ENCODE measurements at places on chromosomes 3 and 15.
A peak's percentile ranks its signal among the peaks of the same experiment; 100 is the strongest.

GRCh38 chr3:81752604-81753003 lies 8.8 kb downstream of the GBE1 start:
- no peak for DNase-seq

GRCh38 chr3:189836795-189837194 lies 205.6 kb downstream of the TP63 start:
- no peak for DNase-seq

- no peak for DNase-seq
These were observed 82.6 kb downstream of the LRRK1 start for GRCh38 chr15:101001796-101002195.

DNA sequence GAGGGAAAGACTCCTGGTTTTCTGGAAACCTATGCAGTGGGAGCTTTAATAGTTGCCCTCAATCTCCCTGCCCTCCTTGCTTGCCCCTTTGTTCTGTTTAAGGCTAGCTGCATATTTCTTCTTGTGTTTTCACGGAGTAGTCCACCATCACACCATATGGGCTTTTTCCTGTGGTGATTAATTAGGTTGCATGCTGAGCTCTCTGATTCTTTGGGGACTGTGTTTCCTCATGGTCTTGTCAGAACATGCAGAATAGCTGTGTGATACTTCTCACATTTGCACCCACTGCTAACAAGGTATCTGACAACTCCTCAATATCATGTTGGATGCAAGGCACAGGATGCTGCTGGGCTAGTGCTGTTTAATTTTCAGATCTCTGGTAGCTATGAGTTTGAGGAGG lies 139.6 kb downstream of the PTPRG start:
- DNase-seq: no peak

GRCh38 chr3:62995119-62995518 lies 119.9 kb upstream of the CADPS start:
- no peak for DNase-seq

GRCh38 chr3:32391643-32392535 lies at the start of gene CMTM7:
CMTM7 (plus strand) TSS chr3:32391853; CDS start chr3:32391907, 54 bp downstream.
- DNase-seq: peak; percentile 74

- no peak for DNase-seq
These were observed 14.3 kb downstream of the KLHL6 start for GRCh38 chr3:183541235-183541655.

DNA sequence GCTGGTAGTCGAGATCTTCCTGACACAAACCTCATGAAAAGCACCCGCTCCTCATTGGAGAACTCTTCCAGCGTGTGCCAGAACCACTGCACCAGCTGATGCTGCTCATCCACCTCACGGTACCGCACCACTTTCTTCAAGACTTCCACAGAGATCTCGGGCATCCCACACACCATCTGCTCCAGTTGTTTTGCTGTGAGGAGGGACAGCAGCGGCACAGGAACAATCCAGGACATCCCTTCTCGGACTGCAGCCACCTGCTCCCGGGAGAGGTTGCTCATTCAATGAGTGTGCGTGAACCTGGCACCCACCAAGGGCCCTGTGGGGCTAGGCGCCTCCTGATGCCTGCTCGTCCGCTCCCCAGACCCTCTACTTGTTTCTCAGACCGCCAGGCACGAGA lies 15.1 kb downstream of the FBXL22 start:
- DNase-seq: no peak

DNA sequence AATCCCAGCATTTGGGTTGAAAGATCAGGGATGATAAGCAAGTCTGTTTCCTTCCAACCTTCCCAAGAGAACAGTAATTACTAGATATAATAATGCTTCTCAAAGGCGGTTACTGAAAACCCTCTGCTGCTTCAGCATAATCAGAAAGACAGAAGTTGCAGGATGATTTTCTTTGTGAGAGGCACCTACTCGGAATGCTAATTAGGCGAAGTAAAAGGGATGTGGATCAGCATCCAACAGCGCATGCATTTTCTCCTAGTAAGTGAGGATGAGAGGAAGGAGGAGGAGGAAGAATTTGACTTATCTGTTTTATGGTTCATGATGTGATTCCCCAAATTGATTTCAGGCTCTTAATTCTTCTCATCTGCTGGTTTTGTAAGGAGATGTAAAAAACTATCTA lies 118.0 kb downstream of the CACNA2D3 start:
- DNase-seq: no peak

- DNase-seq: no peak
These were observed 55.2 kb downstream of the TIPARP start for GRCh38 chr3:156729460-156730179.

DNA sequence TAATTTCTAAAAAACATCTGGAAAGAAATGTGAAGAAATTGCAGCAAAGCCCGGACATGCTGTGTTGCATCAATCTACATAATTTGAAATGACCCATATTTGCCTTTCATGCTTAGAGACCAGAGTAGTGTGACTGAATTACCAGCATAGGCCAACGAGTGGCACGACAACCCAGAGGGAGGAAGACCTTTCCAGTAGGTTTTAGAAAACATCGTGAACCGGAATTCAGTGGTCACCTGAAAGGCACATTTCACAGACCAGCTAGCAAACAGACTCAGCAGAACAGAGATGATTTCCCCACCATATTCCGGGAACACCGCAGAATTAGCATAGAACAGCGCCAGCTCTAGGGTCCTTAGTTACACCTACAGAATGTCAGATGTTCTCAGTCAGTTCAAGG lies 620.0 kb upstream of the ZNF385D start:
- DNase-seq: no peak

GRCh38 chr15:77573802-77574201 lies 58.9 kb downstream of the LINGO1 start:
- no peak for DNase-seq

DNA sequence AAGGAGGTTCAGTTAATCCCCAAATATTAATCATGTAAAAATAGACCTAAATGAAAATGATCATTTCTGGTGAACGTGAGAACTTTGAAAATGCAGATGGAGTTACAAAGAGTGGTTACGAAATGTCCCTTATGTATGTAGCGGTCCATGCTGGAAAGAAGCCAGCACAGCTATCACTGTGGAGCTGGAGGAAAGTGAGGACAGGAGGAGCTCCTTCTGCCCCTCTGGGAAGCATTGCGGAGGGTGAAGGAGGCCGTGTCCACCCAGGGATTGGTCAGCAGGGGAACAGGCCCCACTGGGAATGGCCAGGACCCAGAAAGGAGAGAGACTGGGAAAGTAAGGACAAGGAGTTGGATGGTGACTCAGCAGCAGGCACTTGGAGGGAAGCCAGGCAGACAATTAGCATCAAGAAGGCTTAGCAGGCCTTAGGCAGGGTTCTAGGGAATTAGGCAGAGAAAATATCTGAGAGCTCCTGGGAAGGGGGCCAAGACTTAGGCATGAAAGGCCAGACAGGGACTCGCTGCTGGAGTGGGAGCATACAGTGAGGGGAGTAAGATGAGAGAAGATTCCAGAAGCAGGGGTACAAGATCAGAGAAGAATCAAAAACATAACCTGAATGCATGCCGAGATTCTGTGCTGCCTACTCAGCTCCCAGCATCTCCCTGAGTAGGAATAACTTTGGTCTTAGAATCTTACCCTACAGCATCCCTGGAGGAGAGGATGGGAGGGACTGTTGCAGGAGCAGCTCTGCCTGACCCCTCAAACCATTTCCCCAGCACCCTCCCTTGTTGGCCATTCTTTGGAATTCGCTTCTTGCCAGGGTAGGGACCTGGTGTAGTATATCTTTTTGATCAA lies 171.0 kb upstream of the UMPS start:
- DNase-seq: no peak

DNA sequence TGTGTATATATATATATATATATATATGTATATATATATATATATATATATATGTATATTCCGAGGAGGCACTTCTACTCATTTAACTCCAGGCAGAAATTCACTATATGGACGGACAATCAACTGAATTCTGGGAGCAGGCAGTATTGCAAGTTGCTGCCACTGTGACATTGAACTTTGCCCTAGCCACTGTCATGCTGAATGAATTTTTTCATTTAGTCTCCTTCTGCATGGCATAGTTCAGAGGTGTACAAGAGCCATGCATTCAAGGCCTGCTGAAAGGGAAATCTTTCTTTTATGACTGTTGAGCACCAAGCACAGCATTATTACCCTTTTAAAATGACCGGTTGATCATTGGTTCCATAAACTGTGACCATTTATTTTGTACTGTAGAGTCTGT lies 176.2 kb upstream of the THRB start:
- DNase-seq: no peak

GRCh38 chr3:16849795-16850194 lies 35.0 kb upstream of the PLCL2 start:
- no peak for DNase-seq

GRCh38 chr15:89790661-89791060 lies 14.5 kb downstream of the MESP2 start:
- DNase-seq: no peak

DNA sequence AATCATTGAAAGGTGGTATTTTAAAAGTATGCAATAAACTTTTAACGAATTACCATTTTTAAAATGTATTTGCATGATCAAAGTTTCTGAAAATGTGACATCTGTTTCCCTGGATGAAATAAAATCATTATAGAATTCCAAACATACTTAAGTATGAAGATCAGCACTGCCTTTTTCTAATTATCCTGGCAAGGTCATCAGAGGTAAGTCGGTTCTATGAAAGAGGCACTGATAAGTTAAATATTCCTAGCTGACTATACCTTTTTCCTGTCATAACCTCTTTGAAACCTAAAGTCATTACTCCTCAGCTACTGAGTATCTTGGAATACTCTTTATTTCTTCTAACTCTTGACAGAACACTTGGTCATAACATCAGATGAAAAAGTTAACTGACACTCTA lies 406.1 kb upstream of the ALCAM start:
- no peak for DNase-seq

DNA sequence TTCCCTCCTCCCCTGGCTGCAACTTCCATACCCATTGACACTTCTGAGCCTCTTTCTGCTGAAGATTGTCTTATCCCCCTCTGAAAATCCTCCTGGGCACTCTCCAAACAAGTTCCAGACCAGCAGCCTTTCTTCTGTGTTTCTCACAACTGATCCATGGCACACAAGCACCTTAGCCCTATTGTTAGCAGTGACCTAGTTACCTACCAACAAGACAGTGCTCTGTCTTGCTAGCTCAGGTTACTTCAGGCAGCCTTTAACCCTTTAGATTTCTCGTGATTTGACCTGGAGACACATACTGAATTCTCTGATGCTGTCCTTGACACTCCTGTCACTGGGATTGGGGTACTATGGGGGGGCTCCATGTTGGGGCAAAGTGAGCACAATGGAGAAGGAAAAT lies 82.1 kb downstream of the GTF2E1 start:
- DNase-seq: no peak

GRCh38 chr3:12388185-12388584 lies 96.1 kb upstream of the TSEN2 start:
- DNase-seq: no peak

DNA sequence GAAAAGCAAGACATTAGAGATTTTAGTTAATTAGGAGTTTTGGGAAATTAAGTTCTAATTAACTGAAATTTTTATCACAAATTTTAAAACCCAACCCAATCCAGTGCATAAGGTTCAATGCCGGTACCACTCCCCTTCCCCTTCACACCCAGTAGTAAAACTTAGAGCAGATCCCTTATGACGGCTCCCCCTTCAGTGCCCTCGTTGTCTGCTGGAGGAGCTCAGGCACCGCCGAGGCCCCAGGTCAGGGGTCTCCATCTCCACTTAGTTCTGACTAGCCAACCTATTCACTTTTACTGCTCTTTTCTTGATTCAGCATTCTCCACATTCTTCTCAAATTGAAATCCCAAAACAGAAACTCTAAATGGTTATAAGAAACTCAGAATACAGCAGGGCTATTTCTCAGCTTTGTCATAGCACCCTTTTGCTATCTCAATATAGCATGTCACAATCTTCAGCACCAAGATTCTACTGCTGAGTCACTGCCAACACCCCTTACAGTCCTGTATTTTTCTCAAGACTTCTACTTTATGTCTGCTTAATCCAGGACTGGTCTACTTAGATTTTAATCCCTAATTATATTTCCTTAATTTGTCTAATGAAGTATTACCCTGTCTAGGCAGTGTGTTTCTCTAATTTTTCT lies 39.8 kb downstream of the TUBGCP4 start:
- no peak for DNase-seq

DNA sequence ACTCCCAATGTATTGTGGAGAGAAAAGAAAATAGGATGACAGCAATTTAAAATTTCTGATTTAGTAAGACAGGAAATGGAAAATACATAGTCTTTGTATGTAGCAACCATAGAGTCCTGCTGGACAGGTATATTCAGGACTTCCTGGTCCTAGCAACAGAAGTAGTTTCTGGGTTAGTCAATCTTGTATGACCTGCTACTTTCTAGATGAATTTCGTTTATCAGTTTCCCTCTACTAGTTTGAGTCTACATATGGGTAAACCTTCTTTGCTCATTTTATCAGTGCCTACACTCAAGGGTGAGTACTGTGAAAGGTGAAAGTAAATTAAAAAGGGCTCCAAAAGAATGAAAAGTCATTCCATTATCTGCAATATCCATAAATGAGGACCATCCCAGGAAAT lies 309.8 kb downstream of the UNC13C start:
- no peak for DNase-seq

- DNase-seq: no peak
These were observed 79.1 kb downstream of the SMAD6 start for GRCh38 chr15:66780973-66781718.

- no peak for DNase-seq
These were observed 311.0 kb downstream of the WDR72 start for GRCh38 chr15:53448232-53449015.

GRCh38 chr3:23619705-23620637 lies 185.8 kb upstream of the UBE2E1 start:
- DNase-seq: no peak

- no peak for DNase-seq
These were observed 271.8 kb upstream of the LYSMD4 start for GRCh38 chr15:100005013-100005412.

DNA sequence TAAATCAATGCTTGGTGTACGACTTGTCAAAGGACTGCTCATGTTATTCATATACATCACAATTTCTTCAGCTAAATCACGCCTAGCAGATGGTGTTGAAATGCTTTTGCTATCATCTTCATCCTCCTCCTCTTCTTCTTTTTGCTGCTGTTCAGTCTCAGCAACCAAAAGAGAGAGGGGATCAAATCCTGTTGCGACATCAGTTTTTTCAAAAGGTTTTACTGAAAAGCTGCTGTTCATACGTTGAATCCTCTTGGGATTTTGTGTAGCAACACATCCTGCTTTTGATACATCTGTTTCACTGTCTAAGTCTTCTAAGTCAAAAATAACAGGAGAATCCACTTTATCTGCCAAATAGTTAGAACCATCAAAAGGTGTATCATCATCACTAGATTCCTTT lies 69.0 kb downstream of the SLC24A1 start:
- no peak for DNase-seq

- DNase-seq: no peak
These were observed 51.6 kb upstream of the PXYLP1 start for GRCh38 chr3:141179983-141180382.

DNA sequence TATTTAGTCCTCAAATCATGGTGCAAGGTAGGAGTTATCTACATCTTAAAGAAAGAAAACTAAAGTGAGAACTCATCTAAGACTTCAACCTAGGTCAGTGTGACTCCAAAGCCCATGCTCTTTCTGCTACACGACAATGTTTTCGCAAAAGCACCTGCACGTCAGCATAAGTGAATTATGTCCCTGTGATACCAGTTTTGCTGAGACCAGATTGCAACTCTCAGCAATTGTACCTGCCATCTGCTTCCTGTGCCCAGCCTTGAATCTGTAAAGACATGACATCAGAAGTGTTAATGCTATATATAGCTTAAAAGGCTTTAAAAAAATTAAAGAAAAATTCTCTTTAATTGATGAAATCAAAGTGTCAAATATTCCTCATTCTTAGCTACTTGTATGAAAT lies 43.4 kb downstream of the RETNLB start:
- no peak for DNase-seq

Measured in nephron progenitor cell (in vitro differentiated cells).